ENCODE measurements at places on chromosomes 4 and X.

- no peak for DNase-seq
These were observed 759.6 kb downstream of the RAB28 start for GRCh38 chr4:12724510-12724909.

DNA sequence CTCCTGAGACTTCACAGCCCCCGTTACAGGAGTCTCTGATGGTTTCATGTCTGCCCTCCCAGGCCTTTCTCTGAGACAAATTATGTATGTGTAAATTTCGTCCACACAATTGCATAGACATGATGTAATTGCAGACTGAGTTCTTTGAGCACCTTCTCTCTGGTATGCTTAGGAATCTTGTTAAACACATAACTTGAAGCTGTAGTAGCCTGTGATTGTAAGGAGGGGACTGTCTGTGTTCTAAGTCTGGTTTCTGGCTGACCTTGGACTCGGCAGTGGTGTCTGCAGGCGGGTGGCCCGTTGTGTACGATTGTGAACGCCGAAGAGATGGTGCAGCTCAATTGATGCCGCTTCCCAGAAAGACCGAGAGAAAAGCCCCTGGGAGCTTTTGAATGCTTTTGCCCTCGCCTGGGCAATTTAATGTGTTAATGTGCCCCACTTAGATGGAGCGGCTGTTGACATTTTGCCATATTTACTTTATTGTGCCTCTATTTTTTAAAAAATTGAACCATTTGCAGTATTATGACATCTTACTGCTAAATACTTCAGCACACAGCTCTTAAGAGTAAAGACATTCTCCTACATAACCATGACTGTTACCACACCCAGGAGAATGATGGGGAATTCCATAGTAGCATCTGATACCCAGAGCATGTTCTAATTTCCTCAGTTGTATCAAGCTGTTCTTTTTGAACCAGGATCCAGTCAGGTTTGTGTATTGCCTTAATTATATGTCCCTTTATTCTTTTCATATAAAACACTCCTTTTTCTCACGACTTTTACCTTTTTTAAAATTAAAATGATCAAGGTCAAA, 58.4 kb upstream of the TADA2B start:
- DNase-seq, result no peak

DNA sequence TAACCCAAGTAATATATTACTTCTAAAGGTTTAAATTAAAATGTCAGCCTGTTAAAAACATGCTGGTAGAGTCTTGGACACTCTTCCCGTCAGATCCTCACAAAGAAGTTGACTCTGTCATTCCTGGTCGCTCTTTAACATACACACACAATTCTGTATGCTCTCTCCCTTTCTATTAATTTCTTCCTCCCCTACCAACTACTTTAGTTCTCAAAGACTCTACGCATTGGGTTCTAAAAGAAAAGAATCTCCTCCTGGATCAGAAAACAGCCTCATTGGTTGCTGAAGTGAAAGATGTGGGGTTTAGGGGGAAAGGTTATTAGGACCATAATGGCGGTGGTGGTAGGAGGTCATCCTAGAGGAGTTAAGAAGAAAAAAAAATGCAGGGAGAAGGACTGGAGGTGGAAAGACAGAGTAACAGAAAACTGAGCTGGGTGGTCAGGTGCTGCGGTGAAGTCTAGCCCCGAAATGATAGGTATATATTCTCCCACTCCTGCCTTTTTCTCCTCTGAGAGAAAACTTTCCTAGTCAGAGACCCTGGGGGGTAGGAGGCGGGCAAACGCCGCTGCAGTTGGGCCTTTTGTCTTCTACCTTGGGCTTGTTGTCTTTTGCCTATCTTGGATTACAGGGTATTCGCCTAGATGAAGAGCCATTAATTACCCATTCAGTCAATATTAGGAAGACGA, 5.2 kb upstream of the PITX2 start:
- no peak for DNase-seq

DNA sequence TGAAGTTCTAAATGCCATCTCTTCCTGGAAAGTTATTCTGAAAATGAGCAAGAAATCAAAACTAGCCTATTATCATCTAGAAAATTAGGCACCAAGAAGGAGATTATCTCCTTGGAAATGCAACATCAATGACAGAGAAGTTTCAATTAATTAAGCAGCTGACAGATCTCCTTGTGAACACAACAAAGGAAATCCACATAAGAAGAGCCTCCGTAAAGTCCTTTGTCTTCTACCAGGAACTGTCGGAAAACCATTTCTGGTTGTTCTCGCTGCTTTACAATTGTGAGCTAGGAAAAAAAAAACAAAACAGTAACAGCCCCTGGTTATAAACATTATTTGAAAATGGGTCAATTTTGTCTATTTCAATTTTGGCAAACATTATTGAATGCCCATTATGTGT, 38.2 kb downstream of the METTL14 start:
- no peak for DNase-seq

- no peak for DNase-seq
These were observed 152.5 kb upstream of the SPRY1 start for GRCh38 chr4:123244137-123244536.

- DNase-seq, result no peak
These were observed 666.3 kb upstream of the GRIA3 start for GRCh38 chrX:122517786-122518185.

- DNase-seq, result no peak
These were observed 5.9 kb downstream of the BCOR start for GRCh38 chrX:40091691-40092421.

DNA sequence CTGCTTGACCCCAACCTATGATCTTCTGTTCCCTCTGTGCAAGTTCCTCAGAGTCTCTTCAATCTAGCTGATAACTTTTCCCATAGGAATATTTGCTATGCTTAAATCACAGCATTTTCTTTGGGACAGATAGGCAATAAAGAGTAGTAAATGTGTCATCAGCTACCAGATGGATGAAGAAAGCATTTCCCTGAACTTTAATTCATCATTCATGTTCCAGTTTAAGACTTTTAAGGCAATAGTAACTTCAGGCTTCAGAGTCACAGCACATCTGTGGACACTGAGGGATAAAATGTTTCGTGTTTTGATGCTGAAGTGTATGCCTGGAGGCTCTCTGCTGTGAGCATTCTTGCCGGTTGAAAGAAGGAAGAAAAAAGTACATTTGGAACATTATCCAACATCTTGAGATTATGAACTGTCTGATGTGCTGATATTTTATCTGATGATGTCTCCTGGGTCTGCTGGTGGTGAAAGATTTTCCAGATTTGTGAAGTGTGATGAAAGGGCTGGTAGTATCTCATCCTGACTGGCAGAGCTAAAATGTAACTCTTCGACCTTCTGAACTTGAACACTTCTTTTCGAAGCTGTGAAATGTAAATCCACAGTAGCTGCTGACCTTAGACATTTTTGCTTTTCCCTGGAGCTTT, 133.7 kb downstream of the DCLK2 start:
- no peak for DNase-seq

DNA sequence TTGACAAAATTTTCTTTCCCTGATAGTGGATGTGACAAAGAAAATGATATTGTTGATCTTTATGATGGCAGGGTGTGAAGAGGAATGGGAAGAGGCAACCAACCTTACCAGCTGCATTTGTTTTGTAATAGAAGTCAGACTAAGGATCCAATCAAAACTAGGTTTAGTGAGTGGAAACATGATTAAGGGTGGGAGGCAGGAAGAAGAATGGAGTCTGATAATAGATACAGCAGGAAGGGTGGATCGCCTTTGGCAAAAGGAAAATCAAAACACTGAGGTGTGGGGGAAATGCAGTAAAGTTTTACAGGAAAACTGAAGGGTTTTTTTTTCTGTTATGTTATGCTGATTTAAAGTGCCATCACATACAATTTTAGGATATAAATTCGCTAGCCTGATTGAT, 3.4 kb downstream of the CLIC2 start:
- DNase-seq, result no peak

- no peak for DNase-seq
These were observed 28.4 kb downstream of the RP2 start for GRCh38 chrX:46865281-46865680.

- DNase-seq, result no peak
These were observed 32.3 kb downstream of the BCOR start for GRCh38 chrX:40065296-40066046.

DNA sequence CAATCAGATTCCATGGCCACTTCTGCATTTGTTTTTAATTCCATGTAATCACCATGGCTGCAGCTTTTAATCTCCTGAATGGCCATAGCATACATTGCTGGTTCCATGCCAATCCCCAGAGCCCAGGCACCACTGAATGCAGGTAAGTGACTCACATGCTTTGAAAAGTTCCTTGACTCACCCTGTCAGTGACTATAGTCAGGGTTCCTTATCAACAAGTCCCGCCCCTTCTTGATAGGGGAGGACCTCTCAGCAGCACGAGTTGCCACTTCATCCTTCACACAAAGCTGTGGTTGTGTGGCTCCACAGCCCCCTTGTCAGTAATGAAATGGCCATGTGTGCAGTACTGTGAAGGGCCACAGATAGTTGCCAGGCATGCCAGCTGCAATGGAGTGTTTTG, 516.6 kb downstream of the PPARGC1A start:
- DNase-seq, result no peak

DNA sequence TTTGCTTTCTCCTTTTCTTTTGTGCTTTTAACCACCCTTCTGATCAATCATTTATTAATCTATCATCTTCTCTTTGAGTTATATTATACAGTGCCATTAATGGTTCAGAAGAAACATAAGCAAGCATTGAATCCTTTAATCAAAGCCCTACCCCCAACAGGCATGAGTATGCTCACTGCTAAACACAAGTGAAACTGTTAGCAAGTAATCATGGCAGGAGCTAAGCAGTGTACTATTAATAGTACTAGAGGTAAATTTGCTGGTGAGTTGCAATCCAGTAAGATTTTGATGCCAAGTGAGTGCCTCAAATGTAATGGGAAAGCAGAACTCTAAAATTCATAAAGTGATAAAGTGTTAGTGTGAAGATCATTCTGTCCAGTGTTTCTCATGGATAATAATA, 57.2 kb downstream of the FNIP2 start:
- no peak for DNase-seq

DNA sequence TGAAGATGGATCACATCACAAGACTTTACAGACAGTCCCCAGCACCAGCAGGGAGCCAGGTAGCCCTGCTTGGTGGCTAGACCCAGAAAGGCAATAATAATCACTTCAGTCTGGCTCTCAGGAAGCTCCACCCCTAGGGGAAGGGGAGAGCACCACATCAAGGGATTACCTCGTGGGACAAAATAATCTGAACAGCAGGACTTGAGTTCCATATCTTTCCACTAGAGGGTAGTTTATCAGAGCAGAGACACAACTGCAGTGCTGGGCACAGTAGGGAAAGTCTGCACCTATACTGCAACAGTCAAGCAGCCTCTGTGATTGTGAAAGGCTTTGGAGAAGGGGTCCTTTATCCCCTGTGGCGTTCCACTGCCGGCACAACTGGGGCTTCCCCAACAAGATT, 547.0 kb upstream of the POU3F4 start:
- DNase-seq, result no peak

- no peak for DNase-seq
These were observed 42.0 kb upstream of the BMPR1B start for GRCh38 chr4:94715726-94716125.

GRCh38 chrX:10177004-10177396, 20.2 kb downstream of the CLCN4 start:
- DNase-seq, result no peak

DNA sequence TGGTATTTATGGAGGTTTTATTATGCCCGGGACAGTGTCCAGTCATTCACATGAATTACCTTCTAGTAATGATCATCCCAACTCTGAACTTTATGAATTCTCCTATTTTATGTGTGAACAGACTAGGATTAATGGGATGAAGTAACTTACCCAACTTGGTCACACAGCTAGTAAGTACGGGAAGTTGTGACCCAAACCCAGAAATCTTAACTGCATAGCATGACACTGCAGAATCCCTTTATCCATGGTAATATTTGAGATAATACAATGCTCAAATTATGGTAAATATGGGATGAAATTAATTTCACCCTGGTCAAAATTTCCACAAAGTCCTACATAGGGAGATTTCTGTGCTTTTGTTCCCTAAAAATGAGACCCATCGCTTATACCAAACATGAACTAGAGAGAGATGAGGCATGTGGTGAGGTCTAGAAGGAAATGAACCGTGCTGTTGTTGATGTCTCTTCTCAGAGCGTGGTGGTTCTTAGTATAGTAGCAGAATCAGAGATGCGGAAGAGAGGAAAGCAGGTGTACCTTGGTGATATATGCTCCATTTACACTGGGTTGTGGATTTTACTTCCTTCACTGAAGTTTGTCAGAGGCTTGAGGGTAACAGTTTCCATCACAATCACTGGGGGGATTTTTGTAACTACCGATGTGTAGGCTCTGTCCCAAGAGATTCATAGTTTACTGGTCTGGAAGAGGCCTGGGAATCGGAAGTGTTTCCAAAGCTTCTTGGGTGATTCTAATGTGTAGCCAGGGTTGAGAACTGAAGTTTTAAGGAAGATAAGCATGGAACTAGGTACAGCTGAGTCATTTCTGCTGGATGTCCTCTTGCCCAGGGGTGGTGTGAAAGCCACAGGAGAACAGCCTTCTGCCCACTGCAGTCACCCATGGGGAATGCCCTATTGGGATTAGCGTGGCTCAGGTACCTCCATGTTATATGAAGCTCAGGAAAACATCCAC, 30.2 kb upstream of the FAM9C start:
- DNase-seq, result no peak

- no peak for DNase-seq
These were observed 4.5 kb upstream of the TMEM255A start for GRCh38 chrX:120315776-120316175.

DNA sequence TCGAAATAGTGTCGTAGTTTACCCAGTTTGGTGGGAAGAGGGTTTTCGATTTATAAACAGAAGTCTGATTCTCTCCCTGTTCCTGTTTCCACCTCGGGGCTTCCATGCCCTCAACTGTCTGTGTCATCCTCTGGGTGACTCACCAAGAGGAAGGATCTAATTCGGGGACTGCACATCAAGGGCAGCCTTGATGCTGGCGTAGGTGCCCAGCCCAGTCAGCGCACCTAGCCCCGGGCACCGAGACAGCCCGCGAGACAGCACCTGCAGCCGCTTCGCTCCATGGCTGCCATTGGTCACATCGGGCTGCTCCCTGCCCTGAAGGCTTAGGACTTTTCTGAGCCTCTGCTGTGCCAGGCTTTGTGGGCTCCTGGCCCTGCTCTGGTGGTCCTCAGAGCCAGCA, 7.7 kb downstream of the ABCD1 start:
- no peak for DNase-seq

DNA sequence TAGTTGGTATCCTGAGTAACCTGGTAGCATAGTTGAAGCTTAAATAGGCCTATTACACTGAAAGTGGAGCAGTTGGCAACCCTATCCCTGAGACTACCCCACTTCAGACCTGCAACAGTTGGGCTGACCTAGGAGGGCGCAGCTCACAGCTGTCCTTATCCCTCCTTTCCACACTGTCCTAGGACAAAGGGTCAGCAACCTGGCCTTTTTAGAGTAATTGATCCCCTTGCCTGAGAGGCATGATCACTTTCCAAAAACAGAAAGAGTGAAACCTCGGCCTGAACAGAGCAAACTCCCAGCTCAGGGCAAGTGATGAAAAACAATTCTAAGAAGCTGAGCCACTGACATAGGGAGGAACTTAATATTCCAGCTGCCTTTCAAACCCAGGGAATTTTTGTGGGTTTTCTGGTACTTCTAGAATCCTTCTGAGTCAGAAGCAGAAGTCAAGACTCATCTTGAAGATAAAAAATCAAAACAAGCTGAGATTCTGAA, 94.9 kb upstream of the MYOZ2 start:
- no peak for DNase-seq

GRCh38 chr4:123379392-123379791, 17.2 kb upstream of the SPRY1 start:
- no peak for DNase-seq
